ENCODE measurements at places on chromosomes 11 and 22.

GRCh38 chr11:63910675-63911074, 6.3 kb downstream of the RCOR2 start:
- DNase-seq: no peak

GRCh38 chr11:64359712-64360445, 917 bp downstream of the RPS6KA4 start:
- DNase-seq: no peak

GRCh38 chr11:111939836-111940604, 2.9 kb downstream of the DIXDC1 start:
- DNase-seq: no peak

- no peak for DNase-seq
Measured at GRCh38 chr11:68122936-68123539, 1.9 kb upstream of the CHKA start.

- DNase-seq: no peak
Measured at GRCh38 chr22:49884503-49885260, 31.0 kb downstream of the ZBED4 start.

- no peak for DNase-seq
Measured at GRCh38 chr22:37187891-37188761, at the start of gene C1QTNF6. C1QTNF6 (minus strand) TSS chr22:37188247; CDS start chr22:37188213, 34 bp downstream.

- no peak for DNase-seq
Measured at GRCh38 chr11:34148504-34149165, 43.2 kb downstream of the NAT10 start.

- DNase-seq: no peak
Measured at GRCh38 chr11:14370496-14370895, 11.5 kb upstream of the RRAS2 start.

DNA sequence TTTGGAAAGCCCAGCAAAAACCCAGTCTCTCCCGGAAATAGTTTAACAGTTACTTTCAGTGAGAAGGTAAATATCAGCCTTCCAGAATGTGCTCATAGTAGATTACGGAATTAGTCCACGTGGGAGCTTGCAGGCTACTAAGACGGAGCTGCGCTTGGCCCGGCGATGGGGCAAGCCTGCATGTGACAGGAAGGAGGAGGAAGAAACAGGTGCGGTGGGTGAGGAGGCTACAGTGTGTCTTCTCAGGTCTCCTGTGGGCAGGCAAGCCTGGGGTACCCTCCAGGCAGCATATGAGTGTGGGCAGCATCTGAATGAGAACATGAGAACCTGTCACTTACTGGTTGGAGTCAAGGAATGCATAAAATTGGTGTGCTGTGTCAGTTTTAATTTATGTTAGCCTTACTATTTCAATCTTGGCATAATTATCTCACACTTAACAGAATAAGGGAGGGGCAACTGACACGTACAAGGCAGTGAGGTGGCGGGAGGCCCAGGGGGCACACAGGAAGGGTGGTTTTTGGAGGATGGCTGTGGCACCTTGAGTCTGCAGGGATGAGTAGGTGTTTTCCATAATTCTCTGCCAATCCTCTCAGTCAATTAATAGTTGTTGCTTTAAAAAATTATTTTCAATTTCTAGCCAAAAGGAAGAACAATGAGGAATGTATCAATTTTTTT, 35.7 kb downstream of the CLMP start:
- DNase-seq: no peak

DNA sequence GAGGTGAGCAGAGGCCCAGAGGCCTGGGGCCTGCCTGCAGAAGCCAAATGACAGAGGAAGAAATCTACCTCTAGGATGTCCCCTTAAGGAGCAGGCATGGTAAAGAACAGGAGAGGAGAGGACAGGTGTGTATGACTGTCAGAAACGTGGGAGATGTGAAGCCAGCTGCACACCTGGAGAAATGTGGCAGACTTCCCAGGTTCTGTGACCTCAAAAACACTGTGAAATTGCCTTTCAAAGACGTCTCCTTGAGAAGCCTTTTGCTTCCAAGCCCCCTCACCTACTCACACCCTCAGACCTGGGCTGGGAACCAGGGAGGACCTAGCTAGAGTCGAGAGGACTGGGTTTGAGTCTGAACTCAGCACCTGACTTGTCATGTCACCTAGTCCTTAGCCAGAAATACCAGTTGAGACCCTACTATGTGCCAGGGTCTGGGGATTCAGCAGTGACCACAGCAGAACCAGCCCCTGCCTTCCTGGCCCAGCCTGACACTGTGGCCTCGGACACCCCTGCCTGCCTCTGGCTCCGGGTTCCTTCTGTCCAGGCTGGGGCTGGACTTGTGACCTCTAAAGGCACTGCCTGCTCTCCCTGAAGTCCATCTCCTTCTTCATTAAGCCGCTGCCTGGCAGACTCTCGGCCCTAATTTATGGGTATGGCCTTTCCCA, 5.6 kb downstream of the TPBGL start:
- no peak for DNase-seq

GRCh38 chr22:27616033-27616432, 185.5 kb downstream of the MN1 start:
- DNase-seq: no peak

All from activated gamma-delta T cell treated with Interleukin-2 at 50 U/mL for 16 hours (primary cell).